ENCODE measurements at places on chromosomes 16 and 17. TPM values are rescaled to one million over a fixed set of nuclear protein-coding genes. Genes with fewer than 3 reads are reported as not detected.

Gene KRTAP1-1
- not detected for total RNA-seq

Gene ASIC2
- total RNA-seq = not detected

Gene TMEM220
- 0.81 TPM for total RNA-seq

Gene MYO15A
- total RNA-seq = 1.4 TPM

Gene CCL3
- total RNA-seq = 5.8 TPM

Gene CTRB2
- not detected for total RNA-seq

Gene CCDC154
- 3.6 TPM for total RNA-seq

Gene GPRC5B
- total RNA-seq = 2.5 TPM

Gene CCL8
- not detected for total RNA-seq

Gene PTGES3L
- not detected for total RNA-seq

Gene TBX2
- total RNA-seq = 0.50 TPM

Gene SLFN11
- total RNA-seq = 21.0 TPM

Gene CA7
- not detected for total RNA-seq

Gene NDE1
- total RNA-seq = 122 TPM

Gene TRAF7
- total RNA-seq = 32.4 TPM

Gene SAMD14
- 5.8 TPM for total RNA-seq

Gene HEATR9
- 0.50 TPM for total RNA-seq

Gene KRT25
- total RNA-seq = not detected

Gene CPNE7
- 8.2 TPM for total RNA-seq

Gene HASPIN
- total RNA-seq = 0.22 TPM

Gene NT5M
- total RNA-seq = 2.5 TPM

Gene ZNRF1
- 10.7 TPM for total RNA-seq

Gene FN3K
- total RNA-seq = 3.2 TPM

Gene ADAMTS18
- total RNA-seq = not detected

Gene BCL6B
- total RNA-seq = not detected

Gene TNFSF13
- 2.9 TPM for total RNA-seq

Gene SMCR8
- 37.9 TPM for total RNA-seq

Gene IL34
- total RNA-seq = 0.34 TPM

Gene ABCA6
- total RNA-seq = 0.99 TPM

Gene NPIPA7
- 5.3 TPM for total RNA-seq

Gene WSCD1
- not detected for total RNA-seq

Gene FBXO39
- 0.17 TPM for total RNA-seq

Gene CLEC3A
- not detected for total RNA-seq

Gene ATP1B2
- 0.15 TPM for total RNA-seq

Gene PRR35
- not detected for total RNA-seq

Measured in T-helper 17 cell (primary cell).